ENCODE measurements at places on chromosomes 5 and 9. TPM values are rescaled to one million over a fixed set of nuclear protein-coding genes. Genes with fewer than 3 reads are reported as not detected.

The IRX2 gene
- 5.8 TPM for total RNA-seq

The RLN1 gene
- total RNA-seq: not detected

The CDC20B gene
- 0.21 TPM for total RNA-seq

The LMX1B gene
- total RNA-seq: 5.6 TPM

The NEUROG1 gene
- not detected for total RNA-seq

The CDH9 gene
- not detected for total RNA-seq

The SLC6A18 gene
- total RNA-seq: not detected

- DNase-seq: no peak
Observed at GRCh38 chr9:72211047-72211446, 61.8 kb downstream of the GDA start.

- no peak for DNase-seq
Observed at GRCh38 chr5:173245319-173246134, 10.5 kb upstream of the NKX2-5 start.

GRCh38 chr5:133274597-133274935 lies 222.8 kb downstream of the HSPA4 start:
- DNase-seq: no peak

- no peak for DNase-seq
Observed at GRCh38 chr9:99746406-99746805, 75.3 kb upstream of the NR4A3 start.

DNA sequence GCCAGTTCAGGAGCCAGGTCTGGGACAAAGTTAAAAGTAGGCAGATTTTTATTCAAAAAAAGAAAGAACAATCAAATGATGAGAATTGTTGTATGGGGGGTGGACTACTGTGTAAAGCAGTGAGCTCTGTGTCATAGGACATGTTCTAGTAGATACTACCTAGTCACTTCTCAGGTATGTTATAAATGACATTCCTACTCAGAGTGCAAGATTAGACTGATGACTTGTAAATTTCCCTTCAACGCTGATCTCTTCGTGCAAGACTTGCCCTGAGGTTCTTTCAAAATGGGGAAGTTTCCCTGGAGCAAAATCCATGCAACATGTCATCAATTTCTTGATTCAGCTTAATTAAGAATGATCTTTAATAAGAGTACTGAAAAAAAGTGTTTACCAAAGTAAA lies 175.1 kb downstream of the RORB start:
- no peak for DNase-seq

GRCh38 chr5:127079994-127080491 lies 6.7 kb upstream of the C5orf63 start:
- no peak for DNase-seq

GRCh38 chr5:169626779-169627178 lies 10.3 kb upstream of the DOCK2 start:
- DNase-seq: no peak

Measured in SK-MEL-5 (cell line).